ENCODE measurements at places on chromosomes 1 and 21. TPM values are rescaled to one million over a fixed set of nuclear protein-coding genes. Genes with fewer than 3 reads are reported as not detected.

GRCh38 chr1:8639148-8639547 lies 178.3 kb downstream of the RERE start:
- no peaks in the 10 kb centered on the region for H3K36me3 ChIP-seq
- H3K27ac ChIP-seq, result no peak overlapping the region
- no peak for DNase-seq
- no peak overlapping the region for H3K4me3 ChIP-seq
- no peaks in the 10 kb centered on the region for H3K4me1 ChIP-seq

DNA sequence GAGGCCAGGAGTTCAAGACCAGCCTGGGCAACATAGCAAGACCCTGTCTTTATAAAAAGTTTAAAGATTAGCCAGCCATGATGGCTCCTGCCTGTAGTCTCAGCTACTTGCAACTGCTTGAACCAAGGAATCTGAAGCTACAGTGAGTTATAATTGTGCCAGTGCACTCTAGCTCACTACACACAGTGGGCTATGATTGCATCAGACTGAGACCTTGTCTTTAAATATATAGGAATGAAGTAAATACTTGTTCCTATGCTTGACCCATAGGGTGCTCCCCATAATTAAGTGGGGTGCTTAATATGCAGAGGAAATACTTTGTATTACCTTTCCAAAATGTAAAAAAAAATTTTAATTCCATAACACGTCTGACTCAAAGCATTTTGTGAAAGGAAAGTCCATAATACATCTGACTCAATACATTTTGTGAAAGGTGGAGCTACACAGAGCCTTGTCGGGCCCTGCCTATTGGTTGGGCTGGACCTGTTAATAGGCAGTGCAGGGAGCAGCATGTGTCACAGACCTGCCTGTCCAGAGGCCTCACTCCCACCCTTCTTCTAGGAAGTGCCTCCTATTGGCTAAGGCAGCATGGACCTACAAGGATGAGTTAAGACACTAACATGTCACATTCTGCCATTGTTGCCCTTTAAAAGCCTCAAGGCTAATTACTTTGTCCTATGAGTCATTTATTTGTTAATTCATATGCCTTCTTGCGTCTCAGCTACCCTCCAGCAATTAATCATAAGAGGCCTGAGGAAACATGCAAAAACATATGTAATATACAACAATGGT lies 33.6 kb downstream of the CD58 start:
- no peaks in the 10 kb centered on the region for H3K27me3 ChIP-seq
- no peaks in the 10 kb centered on the region for H3K4me1 ChIP-seq
- no peaks in the 10 kb centered on the region for H3K36me3 ChIP-seq
- no peak overlapping the region for H3K27ac ChIP-seq
- H3K4me3 ChIP-seq, result no peak overlapping the region

- peak within 1 kb of the TSS; percentile 46 for H3K4me3 ChIP-seq
- H3K4me1 ChIP-seq, result no peaks in the 10 kb centered on the region
- H3K27me3 ChIP-seq, result no peaks in the 10 kb centered on the region
- no peaks in the 10 kb centered on the region for H3K36me3 ChIP-seq
- no peak for DNase-seq
These were observed at the start of gene EDARADD for GRCh38 chr1:236393681-236394481. EDARADD (plus strand) TSS chr1:236394286; CDS start chr1:236394445, 159 bp downstream.

GRCh38 chr1:234409328-234409727 lies 36.1 kb downstream of the COA6 start:
- H3K4me1 ChIP-seq, result no peaks in the 10 kb centered on the region
- H3K36me3 ChIP-seq, result no peaks in the 10 kb centered on the region
- no peaks in the 10 kb centered on the region for H3K27me3 ChIP-seq
- no peak overlapping the region for H3K27ac ChIP-seq
- no peak for DNase-seq

DNA sequence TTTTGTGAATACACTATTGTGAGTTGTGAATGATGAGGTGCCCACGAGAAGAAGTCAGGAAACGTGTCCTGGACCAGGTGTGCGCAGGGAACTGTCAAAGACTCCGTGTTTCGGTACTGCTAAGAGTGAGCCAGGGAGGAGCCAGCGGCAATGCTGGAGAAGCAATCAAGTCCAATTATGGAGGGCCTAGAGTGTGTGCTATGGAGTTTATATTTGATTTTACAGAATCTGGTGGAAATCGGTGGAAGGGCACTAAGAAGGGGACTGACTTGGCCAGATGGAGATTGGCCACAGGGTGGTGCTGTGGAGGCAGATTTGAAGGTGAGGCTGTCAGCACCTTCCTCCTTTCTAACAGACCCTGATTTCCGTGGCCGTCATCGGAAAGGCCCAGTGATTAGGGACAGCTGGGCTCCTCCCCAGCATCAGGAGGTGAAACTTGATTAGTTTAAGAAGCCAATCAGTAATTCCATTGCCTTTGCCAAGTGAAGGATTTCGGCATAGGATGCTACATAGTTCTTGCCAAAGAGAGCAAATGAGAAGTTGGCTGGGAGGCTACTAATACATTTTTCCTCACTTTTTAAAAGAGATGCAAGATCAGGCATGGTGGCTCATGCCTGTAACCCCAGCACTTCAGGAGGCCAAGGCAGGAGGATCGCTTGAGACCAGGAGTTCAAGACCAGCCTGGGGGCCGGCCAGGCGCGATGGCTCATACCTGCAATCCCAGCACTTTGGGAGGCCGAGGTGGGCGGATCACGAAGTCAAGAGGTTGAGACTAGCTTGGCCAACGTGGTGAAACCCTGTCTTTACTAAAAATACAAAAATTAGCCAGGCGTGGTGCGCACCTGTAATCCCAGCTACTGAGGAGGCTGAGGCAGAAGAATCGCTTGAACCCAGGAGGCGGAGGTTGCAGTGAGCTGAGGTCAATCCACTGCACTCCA lies 7.0 kb downstream of the PTCH2 start:
- H3K27ac ChIP-seq, result peak overlapping the region; percentile 27
- no peaks in the 10 kb centered on the region for H3K27me3 ChIP-seq
- DNase-seq, result peak; percentile 92
- no peaks in the 10 kb centered on the region for H3K36me3 ChIP-seq
- no peak overlapping the region for H3K4me3 ChIP-seq

DNA sequence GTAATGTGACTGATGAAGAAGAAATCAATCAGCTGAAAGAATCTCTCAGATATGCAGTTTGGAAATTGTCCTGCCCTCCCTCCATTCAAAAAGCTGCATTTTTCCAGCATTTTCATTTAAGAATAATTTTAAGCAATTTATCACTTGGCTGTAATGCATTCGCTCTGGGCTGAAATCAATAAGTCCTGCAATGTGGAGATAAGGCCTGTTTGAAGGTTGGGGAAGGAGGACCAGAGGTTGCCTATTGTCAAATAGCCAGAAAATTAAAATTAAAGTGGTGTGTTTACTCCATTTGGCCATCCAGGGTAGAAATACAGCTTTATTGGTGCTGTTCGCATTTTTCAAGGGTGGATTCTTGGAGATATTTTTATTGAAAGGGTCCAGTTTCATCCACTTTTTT lies 187.6 kb upstream of the NFIA start:
- H3K4me1 ChIP-seq, result no peaks in the 10 kb centered on the region
- no peak overlapping the region for H3K4me3 ChIP-seq
- no peak overlapping the region for H3K27ac ChIP-seq
- no peaks in the 10 kb centered on the region for H3K27me3 ChIP-seq

DNA sequence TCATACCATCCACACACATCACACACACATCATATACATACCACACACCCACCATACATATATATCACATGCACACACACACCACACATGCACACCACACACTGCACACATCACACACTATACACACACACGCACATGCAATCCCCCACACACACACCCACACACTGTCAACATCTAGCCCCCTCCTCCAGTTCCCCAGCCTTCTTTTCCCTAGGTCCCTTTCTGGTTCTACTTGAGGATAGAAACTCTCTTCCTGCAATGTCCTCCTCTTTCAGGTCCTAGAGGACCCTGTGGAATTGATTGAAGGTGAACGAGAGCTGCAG lies 4.3 kb downstream of the CASQ1 start:
- DNase-seq, result no peak
- H3K27me3 ChIP-seq, result no peaks in the 10 kb centered on the region
- H3K4me1 ChIP-seq, result peaks cover 1% of the 10 kb centered on the region
- no peak overlapping the region for H3K27ac ChIP-seq

DNA sequence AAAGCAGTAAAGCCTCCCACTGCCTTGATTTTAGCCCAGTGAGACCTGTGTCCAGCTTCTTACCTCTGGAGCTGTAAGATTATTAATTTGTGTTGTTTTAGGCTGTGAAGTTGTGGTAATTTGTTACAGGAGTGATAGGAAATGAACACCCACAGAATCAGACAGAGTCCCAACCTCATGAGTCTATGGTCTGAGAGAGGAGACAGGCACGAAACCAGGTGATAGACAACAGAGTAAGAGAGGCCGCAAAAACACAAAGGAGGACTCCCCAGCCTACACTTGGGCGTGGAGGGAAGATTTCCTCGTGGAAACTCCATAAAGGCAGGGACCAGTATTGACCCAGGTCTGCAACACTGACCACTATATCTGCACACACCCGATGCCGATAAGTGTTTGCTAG lies 234.6 kb upstream of the JUN start:
- no peak for DNase-seq
- H3K27me3 ChIP-seq, result no peaks in the 10 kb centered on the region
- H3K36me3 ChIP-seq, result no peaks in the 10 kb centered on the region
- H3K4me1 ChIP-seq, result peaks cover 5% of the 10 kb centered on the region

GRCh38 chr1:172125812-172126430 lies 284.6 kb downstream of the DNM3 start:
- H3K4me1 ChIP-seq, result peaks cover 12% of the 10 kb centered on the region
- H3K27me3 ChIP-seq, result no peaks in the 10 kb centered on the region

GRCh38 chr1:101363891-101364318 lies 127.1 kb downstream of the S1PR1 start:
- no peaks in the 10 kb centered on the region for H3K4me1 ChIP-seq
- H3K27ac ChIP-seq, result no peak overlapping the region
- no peaks in the 10 kb centered on the region for H3K27me3 ChIP-seq
- H3K4me3 ChIP-seq, result no peak overlapping the region
- DNase-seq, result no peak
- no peaks in the 10 kb centered on the region for H3K36me3 ChIP-seq

DNA sequence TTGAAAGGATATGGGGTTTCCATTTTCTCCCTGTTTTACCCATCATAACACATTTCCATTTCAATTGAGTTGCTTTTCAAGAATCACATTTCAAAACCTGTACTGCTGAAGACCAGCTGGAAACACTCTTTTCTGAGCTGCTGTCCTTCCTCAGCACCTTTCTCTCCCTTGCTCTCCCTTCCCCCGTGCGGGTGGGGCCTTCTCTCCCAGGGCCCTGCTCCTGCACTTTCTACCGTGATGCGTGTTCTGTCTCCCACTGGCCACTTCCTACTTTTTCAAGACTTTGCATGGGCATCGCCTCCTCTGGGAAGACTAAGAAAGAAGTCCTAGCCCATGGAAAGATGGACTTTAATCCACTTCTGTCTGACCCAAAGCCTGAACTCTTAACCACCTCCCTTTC lies 390.4 kb downstream of the PTPRU start:
- H3K4me1 ChIP-seq, result no peaks in the 10 kb centered on the region
- no peak overlapping the region for H3K4me3 ChIP-seq
- H3K27ac ChIP-seq, result no peak overlapping the region
- H3K27me3 ChIP-seq, result no peaks in the 10 kb centered on the region
- H3K36me3 ChIP-seq, result no peaks in the 10 kb centered on the region
- no peak for DNase-seq

DNA sequence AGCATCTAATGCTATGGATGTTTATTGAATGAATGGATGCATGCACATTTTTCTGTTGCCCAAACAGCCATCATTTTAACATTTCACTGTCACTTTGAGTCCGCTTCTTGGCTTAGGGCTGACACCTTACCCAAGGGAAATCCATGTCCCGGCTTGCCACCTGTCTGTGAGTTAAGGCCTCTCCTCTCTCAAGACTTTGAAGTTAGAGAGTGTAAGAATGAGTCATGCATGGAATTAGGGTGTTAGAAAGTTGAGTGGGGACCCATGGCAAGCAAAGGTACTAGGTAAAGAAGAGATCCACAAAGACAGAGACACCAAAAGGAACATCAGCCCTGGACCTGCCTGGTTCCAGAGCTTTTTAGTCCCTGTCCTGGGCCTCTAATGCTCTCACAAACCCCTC lies 35.1 kb downstream of the ATP1A1 start:
- H3K36me3 ChIP-seq, result no peaks in the 10 kb centered on the region
- H3K27me3 ChIP-seq, result no peaks in the 10 kb centered on the region
- H3K4me3 ChIP-seq, result no peak overlapping the region
- peaks cover under 1% of the 10 kb centered on the region for H3K4me1 ChIP-seq
- H3K27ac ChIP-seq, result no peak overlapping the region

DNA sequence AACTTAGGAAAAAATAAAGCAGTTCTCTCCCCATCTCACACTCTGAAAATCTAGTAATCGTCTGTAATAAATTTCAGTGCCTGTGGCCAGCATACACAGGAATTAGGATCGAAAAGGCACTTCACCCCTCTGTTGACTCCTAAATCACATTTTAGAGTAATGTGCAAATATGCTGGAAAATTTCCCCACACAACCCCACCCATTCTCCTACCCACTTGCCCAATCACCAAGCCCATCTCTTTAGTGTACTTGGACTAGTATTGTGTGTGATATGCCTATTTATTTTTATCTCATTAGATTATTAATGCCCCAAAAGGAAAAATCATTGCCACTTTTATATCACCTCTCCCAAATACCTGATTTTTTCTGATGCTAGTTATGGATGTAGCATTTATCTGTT lies 323.3 kb downstream of the ASTN1 start:
- H3K4me3 ChIP-seq, result no peak overlapping the region
- no peak overlapping the region for H3K27ac ChIP-seq
- H3K36me3 ChIP-seq, result no peaks in the 10 kb centered on the region
- no peak for DNase-seq

GRCh38 chr21:44805226-44805625 lies 3.6 kb upstream of the UBE2G2 start:
- no peaks in the 10 kb centered on the region for H3K27me3 ChIP-seq
- H3K27ac ChIP-seq, result no peak overlapping the region
- DNase-seq, result no peak
- H3K4me3 ChIP-seq, result no peak overlapping the region
- peaks cover 3% of the 10 kb centered on the region for H3K4me1 ChIP-seq

DNA sequence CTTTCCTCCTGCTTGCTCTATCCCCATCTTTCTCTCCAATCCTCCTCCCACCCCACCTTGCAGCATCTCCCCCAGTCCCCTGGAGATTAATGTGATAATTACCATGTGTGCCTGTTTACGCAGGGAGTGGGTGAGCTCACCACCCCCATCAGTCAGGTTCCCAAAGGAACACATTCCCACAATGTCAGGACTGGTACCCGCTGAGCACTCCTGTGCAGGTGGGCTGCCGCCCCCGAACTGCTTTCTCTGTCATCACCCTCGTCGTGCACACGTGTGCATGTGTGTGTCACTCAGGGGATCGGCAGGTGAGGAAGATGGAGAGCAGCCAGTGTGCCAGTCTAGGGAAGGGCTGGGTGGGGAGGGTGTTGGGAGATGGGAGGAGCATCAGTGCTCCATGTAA lies 163.4 kb downstream of the CACNA1E start:
- no peaks in the 10 kb centered on the region for H3K4me1 ChIP-seq
- DNase-seq, result no peak
- H3K4me3 ChIP-seq, result no peak overlapping the region
- no peaks in the 10 kb centered on the region for H3K27me3 ChIP-seq
- no peak overlapping the region for H3K27ac ChIP-seq

- peaks cover 3% of the 10 kb centered on the region for H3K4me1 ChIP-seq
- H3K36me3 ChIP-seq, result no peaks in the 10 kb centered on the region
- DNase-seq, result no peak
- H3K27ac ChIP-seq, result no peak overlapping the region
- H3K4me3 ChIP-seq, result no peak overlapping the region
These were observed 20.2 kb upstream of the IVNS1ABP start for GRCh38 chr1:185337246-185337645.

Gene DCST1
- total RNA-seq, result 0.22 TPM

Gene SELL
- total RNA-seq, result 1.3 TPM

Gene CRABP2
- total RNA-seq, result 10.4 TPM

Gene OR2W3
- total RNA-seq, result not detected

Gene ORC1
- 0.45 TPM for total RNA-seq

Measured in ovary (tissue), 10 donors.